Colonic mucosa (tissue), 4 donors: ENCODE measurements at places on chromosomes 1 and 21. TPM values are rescaled to one million over a fixed set of nuclear protein-coding genes. Genes with fewer than 3 reads are reported as not detected.

- DNase-seq = no peak
Observed at GRCh38 chr1:206682111-206682510, 2.6 kb upstream of the MAPKAPK2 start.

DNA sequence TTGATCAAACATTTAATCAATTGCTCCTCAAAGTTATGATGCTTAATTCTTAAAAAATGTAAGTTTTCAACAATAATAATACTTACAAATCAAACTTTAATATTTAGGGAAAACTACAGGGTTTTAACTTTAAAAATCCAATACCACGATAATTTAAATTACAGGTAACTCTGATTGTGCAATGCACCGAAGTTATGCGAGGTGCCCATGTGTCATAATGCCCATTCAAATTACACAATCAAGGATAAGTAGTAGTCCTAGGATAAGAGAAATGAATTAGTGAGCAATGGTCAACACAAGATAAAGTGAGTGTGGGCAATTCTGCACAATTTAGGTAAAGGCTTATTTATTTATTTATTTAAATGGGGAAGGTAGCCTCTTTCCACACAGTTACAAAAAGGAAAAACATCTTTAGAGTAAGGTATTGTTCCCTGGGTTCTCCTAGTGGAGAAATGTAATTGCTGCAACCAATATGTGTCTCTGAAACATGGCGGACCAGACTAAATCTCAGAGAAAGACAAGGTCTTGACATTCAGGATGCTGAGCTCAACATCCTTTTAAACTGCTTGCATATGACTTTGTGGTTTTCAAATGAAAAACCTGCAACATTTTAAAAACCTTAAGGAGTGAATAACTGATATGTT lies 164.2 kb downstream of the TTLL7 start:
- DNase-seq = no peak

Gene HMGCS2
- 374 TPM for total RNA-seq

DNA sequence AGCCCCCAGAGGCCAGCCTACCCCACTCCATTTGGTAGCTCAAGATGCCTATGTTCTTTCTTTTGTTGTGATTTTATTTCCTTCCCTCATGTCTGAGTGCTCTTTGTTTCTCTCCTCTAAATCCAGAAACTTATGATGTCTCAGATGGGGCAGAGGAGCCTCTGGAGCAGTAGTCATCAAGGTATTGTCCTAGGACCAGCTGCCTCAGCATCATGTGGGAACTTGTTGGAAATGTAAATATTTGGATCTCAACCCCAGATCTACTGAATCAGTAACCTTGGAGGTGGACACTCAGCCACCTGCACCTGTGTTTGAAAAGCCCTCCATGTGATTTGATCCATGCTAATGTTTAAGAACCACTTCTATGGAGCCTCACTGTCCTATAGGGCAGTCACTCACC lies 593.1 kb upstream of the PLXNA2 start:
- no peak for DNase-seq

Gene ADAMTS4
- 0.57 TPM for total RNA-seq

Gene MAEL
- not detected for total RNA-seq

Gene OR2G3
- not detected for total RNA-seq
